ENCODE measurements at places on chromosomes 5 and 9.

- peak; percentile 4 for DNase-seq
Measured at GRCh38 chr5:58462623-58463230, 2.8 kb upstream of the PLK2 start.

DNA sequence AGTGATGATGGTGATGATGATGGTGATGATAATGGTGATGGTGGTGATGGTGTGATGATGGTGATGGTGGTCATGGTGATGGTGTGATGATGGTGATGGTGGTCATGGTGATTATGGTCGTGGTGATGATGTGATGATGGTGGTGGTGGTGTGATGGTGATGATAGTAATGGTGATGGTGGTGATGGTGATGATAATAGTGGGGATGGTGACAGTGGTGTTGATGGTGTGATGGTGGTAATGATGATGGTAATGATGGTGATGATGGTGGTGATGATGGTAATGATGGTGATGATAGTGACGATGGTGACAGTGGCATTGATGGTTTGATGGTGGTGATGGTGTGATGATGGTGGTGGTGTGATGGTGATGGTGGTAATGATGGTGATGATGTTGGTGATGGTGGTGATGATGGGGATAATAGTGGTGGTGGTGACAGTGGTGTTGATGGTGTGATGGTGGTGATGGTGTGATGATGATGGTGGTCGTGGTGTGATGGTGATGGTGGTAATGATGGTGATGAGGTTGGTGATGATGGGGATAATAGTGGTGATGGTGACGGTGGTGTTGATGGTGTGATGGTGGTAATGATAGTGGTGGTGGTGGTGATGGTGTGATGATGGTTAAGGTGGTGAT is 6.5 kb downstream of the STKLD1 start:
- no peak for DNase-seq

DNA sequence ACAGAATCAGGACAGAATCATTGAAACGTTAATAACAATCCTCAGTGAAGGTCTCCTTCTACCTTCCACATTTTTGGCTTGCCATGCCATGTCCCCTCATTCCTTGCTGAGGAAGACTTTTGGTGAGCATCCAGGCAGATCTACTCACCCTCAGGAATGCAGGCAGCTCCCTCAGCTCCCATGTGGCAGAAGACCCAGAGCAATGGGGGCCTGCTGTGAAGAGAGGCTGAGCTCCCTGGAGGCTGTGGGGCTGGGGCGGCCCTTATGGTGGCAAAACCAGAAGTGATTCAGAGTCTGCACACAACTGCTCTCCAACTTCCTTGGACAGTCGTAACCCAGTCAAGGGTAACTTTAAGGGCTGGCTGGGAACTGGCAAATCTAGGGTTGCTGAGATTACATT is 247.2 kb upstream of the EFNA5 start:
- DNase-seq, result no peak

GRCh38 chr5:125452991-125453390 is 706.6 kb upstream of the ZNF608 start:
- DNase-seq, result no peak

Measured in stimulated activated CD4-positive, alpha-beta T cell treated with anti-CD3 and anti-CD28 coated beads, Interleukin-1b, Interleukin-23, amount 100 ng/mL, for 1 hour (primary cell).